Cerebellar nuclear complex (tissue), 1 donor: ENCODE measurements at places on chromosomes 1 and 21.
A peak's percentile ranks its signal among the peaks of the same experiment; 100 is the strongest.

- no peak for DNase-seq
Observed at GRCh38 chr1:164971391-164971790, 385.1 kb downstream of the LMX1A start.

GRCh38 chr1:208300084-208300770 is 56.0 kb upstream of the PLXNA2 start:
- DNase-seq: no peak

DNA sequence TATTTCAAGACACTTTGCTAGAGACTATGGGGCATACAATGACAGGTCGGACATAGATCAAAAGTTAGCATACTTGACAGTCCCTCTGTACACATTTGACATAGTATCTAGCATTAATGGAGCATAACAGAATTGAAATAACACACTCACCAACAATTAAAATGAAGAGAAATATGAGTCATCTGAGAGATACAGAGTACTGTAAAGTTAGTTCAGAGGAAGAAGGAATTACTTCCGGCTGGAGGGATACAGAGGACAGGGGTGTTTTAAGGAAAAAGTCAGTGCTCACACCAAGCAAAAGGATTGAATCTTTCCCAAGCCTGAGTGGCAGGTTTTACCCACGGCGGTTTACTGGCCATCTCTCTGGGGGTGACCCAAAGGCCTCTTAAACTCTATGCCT is 2.4 kb downstream of the ZMYND12 start:
- DNase-seq: no peak

- no peak for DNase-seq
Observed at GRCh38 chr1:11566042-11566850, 87.3 kb downstream of the DISP3 start.

DNA sequence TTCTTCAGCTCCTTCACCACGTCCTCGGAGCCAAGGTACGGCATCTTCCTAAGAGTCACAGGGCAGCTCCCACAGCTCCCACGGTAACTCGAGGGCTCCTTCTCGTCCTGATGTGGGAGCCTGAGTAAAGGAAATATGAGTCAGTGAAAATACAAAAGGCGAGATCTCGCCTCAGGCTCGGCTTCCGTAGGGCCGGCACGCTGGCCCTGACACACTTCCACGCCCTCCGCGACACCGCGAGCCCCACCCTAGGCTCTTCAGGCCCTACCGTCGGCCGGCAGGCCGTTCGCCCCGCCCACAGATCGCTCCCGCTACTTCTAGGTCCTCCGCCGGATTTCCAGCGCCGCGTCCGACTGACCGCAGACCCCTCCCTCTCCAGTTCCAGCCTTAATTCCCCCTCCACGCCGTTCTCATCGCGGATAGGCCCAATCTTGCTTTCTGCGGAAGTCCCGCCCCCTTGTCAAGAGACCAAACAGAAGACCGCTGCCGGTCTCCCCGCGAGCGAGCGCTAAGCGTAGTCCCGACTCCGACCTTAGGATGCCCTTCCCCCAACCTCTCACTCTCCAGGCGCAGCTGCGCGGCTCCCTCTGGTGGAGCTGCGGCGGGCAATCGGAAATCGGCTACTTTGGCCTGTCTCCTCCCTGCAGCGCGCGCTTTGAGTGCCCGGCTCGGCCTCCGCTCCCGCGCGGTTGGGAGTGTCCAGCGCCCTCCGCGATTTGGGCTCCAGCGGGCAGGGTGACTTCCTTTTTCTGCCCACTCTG is at the start of the genes AP4B1 and DCLRE1B:
TSS of gene AP4B1 (minus strand) at position 126 of the 761 bp plus-strand sequence. CDS start at position 44, 82 bp downstream.
TSS of gene DCLRE1B (plus strand) at position 653 of the 761 bp plus-strand sequence. CDS start 261 bp downstream, outside the sequence.
- DNase-seq: peak; percentile 97

DNA sequence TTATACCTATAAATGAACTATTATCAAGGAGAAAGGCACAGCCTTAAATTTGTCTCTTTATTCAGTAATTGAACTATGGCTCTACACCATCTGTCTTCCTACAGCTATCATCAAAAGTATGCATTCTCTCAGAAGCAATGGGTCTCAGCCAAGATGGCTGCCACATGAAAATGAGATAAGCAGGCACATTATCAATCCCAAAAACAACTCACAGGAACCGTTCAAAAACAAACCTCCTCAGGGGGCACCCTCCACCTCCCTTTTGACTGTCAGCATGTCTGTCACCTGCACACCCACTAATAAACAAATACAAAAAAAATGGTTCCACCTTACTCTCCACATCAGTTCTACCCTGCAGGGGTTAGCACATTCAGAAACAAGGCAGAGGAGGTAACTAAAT is 23.6 kb downstream of the KIAA0319L start:
- DNase-seq: no peak

DNA sequence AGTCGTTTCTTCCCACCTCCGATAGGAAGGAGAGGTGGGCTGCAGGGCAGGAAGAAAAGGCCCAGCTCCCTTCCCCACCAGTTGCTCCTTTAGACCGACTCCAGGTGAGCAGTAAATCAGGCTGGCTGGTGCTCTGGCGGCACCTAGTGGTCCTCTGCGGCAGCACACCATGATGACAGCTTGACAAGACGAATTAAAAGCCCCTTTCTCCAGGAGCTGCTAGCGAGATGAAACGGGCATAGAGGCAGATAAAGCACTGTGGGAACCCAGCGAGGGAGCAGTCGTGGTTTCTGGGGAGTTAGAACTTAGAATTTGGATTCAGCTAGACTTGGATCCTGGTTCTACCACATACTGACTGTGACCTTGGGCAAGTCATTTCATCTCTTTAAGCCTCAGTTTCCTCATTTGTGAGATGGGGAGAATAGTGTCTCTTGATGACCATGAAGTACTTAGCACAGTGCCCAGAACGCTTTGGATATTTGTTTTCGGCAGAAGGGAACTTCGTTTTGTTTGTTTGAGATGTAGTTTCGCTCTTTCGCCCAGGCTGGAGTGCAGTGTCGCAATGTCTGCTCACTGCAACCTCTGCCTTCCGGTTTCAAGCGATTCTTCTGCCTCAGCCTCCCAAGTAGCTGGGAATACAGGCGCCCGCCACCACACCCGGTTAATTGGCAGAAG is 21.8 kb upstream of the COL9A2 start:
- DNase-seq: no peak

- DNase-seq: no peak
Observed at GRCh38 chr1:47547753-47548573, 110.1 kb downstream of the FOXD2 start.

DNA sequence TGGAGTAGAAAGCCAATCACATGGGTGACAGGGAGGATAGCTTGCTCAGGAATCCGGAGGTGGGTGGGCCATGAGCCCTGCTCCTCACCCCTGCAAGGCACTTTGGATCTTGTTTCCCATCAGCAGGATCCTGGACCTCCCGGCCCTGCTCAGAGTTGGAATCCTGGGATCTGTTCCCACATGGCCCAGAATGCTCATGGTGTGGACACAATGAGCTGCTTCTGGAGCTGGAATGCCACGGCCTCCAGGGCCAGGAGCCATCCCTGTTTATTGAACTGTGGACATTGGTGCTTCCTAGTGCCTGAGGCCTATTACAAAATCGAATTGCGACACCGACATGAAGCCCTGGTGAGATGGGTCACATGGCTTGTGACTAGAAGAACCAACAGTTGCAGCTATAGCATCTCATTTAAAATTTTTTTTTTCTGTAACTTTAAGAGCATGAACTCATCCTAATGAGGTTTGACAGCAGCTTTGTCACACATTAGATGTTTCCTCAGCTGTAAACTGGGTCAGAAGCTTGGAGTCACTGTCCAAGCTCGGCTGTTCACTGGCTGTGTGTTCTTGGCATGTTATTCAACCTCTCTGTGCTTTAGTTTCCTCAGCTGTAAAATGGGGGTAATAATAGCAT is 40.4 kb upstream of the GOLT1A start:
- DNase-seq: no peak

- DNase-seq: no peak
Observed at GRCh38 chr1:6511056-6511455, 19.6 kb upstream of the PLEKHG5 start.

DNA sequence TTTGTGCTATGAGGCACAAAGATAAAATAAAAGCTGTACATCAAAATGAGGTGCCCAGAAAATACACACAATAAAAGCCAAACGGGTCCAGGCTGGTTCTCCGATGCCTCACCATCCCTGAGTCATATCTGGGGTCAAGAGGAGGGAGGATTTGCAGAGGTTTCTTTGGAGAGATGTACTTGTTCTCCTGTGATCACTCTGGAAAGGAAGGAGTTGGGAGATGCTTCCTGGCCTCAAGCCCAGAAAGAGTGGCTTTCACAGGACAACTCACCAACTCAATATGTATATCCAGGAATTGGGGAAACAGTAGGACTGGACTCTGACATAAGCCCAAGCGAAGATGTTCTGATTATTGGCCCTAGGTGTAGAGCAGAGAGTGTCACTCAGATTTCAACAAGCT is 51.9 kb downstream of the DIPK1A start:
- DNase-seq: no peak

- DNase-seq: no peak
Observed at GRCh38 chr1:93908394-93909145, 660 bp downstream of the GCLM start.

DNA sequence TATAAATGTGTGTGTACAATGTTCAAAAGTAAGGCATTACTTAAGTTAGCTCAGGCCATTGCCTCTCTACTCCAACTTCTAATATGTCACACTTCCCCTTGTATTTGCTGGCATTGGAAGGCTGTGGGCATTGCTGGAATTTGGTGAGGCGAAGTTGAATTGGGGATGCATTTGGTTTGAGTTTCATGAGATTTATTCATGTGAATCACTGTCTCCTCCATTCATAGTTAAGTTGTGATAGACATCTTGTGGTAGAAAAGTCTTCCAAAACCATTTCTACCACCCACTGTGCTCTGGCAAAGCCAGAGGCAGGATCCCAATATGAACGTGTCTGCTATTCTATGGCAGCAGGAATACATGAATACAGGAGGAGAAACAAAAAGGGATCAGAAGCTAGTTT is 397.8 kb upstream of the USP24 start:
- no peak for DNase-seq

GRCh38 chr1:75237316-75237715 is 103.1 kb downstream of the LHX8 start:
- DNase-seq: no peak

DNA sequence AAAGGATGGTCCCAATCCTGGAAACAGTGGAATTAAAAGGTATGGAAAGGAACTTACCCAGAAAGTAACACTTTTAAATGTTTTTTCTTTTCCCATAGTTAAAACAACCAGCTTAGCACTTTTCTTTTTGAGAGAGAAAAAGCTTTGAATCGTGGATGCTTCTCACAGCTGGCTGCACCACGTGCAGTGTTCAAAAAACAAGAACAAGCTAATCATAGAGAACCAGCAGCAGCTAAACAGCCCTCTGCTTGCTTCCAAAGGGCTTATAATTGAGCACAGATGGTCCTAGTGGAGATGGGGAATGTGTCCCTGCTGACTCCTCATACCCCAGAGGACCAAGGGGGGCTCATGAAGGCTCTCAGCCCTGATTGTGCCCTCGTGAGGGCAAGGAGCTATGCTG is 26.4 kb downstream of the UTP25 start:
- DNase-seq: no peak

- no peak for DNase-seq
Observed at GRCh38 chr21:33835920-33836319, 79.7 kb downstream of the ATP5PO start.

DNA sequence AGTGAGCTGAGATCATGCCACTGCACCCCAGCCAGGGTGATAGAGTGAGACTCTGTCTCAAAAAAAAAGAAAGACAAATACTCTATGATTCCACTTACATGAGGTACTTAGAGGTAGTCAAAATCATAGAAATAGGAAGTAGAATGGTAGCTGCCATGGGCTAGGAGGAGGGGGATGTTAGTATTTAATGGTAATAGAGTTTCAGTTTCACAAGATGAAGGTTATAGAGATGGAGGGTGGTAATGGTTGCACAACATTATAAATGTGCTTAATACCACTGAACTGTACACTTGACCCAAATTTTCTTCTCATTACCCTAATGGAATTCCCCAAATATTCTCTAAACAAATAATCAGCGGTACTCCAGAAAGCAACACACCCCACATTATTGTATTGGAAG is 12.8 kb downstream of the EIF2B3 start:
- DNase-seq: no peak

- no peak for DNase-seq
Observed at GRCh38 chr21:45064618-45065399, 9.6 kb upstream of the ADARB1 start.

- DNase-seq: no peak
Observed at GRCh38 chr1:97947695-97948094, 26.9 kb upstream of the DPYD start.

- no peak for DNase-seq
Observed at GRCh38 chr1:205068001-205068400, 16.3 kb downstream of the TMEM81 start.

- DNase-seq: no peak
Observed at GRCh38 chr1:85578321-85579295, 2.0 kb upstream of the CCN1 start.

- DNase-seq: no peak
Observed at GRCh38 chr1:69528376-69528775, 39.3 kb upstream of the LRRC7 start.

GRCh38 chr1:209678981-209679539 is 3.8 kb downstream of the G0S2 start:
- no peak for DNase-seq

GRCh38 chr1:52659851-52660596 is 27.1 kb downstream of the SHISAL2A start:
- DNase-seq: no peak

DNA sequence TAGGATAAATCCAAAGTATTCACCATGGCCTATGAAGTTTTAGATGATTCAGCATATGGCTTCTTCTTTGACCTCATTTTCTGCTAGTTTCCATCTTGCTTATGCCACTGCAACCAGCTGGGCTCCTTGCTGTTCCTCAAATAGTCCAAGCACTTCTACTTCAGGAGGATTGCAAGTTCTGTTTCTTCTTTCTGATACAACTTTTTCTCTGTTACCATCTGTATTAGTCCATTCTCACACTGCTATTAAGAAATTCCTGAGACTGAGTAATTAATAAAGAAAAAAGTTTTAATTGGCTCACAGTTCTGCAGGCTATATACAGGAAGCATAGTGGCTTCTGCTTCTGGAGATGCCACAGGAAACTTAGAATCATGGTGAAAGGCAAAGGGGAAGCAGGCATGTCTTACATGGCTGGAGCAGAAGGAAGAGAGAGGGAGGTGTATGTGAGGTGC is 20.3 kb downstream of the PTGS2 start:
- no peak for DNase-seq

DNA sequence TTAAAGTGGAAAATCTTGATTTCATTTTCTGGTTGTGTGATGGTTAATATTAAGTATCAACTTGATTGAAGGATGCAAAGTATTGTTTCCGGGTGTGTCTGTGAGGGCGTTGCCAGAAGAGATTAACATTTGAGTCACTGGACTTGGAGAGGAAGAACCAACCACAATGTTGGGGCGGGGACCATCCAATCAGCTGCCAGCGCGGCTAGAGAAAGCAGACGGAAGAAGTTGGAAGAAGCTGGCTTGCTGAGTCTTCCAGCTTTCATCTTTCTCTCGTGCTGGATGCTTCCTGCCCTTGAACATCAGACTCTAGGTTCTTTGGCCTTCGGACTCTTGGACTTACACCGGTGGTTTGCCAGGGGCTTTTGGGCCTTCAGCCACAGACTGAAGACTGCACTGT is 832.6 kb upstream of the TMPRSS15 start:
- DNase-seq: no peak
